Lower lobe of right lung (tissue), 2 donors: ENCODE measurements at places on chromosomes 5 and 9. TPM values are rescaled to one million over a fixed set of nuclear protein-coding genes. Genes with fewer than 3 reads are reported as not detected.

DNA sequence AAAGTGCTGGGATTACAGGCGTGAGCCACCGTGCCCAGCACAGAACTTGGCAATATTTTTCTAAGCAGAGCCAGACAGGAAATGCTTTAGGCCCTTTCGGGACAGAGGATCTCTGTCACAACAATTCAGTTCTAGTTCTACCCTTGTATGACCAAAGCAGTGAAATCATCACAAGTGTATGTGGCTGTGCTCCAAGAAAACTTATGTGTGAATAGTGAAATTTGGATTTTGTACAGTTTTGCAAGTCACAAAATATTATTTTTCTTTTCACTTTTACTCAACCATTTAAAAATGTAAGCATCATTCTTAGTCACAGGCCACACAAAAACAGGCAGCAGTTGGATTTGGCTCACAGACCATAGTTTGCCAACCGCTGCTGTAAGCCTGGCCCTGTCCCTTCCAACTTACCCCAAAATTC, 20.4 kb upstream of the PRUNE2 start:
- no peaks in the 10 kb centered on the region for H3K27me3 ChIP-seq
- H3K36me3 ChIP-seq, result no peaks in the 10 kb centered on the region
- no peaks in the 10 kb centered on the region for H3K4me1 ChIP-seq
- no peak overlapping the region for H3K27ac ChIP-seq

The TMEM215 gene
- 0.09 TPM for total RNA-seq

The TAL2 gene
- not detected for total RNA-seq

DNA sequence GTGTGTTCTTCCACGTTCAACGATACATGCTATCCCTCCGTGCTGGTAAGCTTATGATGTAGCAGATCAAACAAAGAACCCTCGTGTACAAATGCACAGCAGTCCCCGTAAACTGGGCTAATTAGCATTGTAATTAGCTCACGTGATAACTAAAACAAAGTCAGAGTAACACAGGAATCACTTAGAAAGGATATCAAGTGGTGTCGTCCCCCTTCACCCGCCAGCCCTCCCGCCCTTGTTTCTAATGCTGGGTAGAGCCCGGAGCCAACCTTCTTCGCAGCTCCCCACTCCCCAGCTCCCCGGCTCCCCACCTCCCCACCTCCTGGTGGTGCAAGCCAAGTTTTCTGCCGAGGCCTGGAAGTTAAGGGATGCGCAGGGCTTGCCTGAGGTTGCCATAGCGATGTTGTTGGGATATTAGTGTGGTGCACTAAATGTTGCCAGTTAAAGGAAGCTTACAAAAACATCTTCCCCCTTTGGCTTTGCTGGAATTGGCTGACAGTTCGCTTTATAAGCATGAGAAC, 357.9 kb upstream of the CCNH start:
- H3K4me1 ChIP-seq, result no peaks in the 10 kb centered on the region
- no peak for DNase-seq
- H3K27ac ChIP-seq, result no peak overlapping the region
- peaks cover 10% of the 10 kb centered on the region for H3K27me3 ChIP-seq

The ST8SIA4 gene
- total RNA-seq, result 20.5 TPM

The ATP6V0E1 gene
- total RNA-seq, result 285 TPM

GRCh38 chr5:173010547-173011464, 27.2 kb downstream of the ATP6V0E1 start:
- H3K4me1 ChIP-seq, result peaks cover 89% of the 10 kb centered on the region
- peak overlapping the region; percentile 72 for H3K27ac ChIP-seq
- H3K36me3 ChIP-seq, result no peaks in the 10 kb centered on the region
- DNase-seq, result peak; percentile 78
- H3K27me3 ChIP-seq, result no peaks in the 10 kb centered on the region

DNA sequence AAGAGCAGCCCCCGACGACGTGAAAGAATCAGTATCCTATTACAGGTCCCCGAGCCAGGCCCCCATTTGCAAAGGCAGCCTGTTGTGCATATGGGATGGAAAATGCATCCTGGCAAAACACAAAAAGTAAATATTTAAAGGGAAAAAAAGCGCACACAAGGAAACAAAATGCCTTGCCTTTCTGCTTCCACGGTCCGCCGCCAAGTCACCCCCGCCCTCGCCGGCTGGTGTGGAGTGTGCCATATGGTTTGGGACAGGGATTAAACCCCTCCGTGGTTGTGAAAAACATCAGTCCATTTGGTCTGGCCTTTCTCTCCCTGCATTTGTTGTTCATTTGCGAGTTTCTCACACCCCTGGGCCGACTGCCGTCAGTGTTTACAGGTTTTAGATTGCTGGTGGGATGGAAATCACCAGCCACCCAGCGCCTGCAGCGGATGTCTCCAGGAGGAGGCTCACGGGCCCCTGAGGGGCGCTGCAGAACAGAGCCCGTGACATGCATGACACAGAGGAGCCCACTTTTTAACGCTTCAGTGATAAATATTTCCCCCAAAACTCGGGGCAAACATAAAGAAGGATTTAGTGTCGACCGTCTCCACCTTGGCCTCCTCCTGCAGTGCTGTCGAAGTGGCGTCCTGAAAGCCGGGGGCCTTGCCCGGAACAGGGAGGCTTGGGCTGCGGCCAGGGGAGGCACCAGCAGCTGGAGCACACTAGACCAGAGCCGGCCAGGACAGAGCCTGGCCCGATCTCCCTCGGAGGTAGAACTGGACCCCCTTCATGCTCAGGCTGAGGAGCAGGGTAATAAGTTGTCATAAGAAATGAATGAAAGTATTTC, 161.5 kb downstream of the HSD17B3 start:
- no peak overlapping the region for H3K27ac ChIP-seq
- peaks cover 38% of the 10 kb centered on the region for H3K4me1 ChIP-seq
- H3K27me3 ChIP-seq, result no peaks in the 10 kb centered on the region
- no peak overlapping the region for H3K4me3 ChIP-seq
- no peak for DNase-seq
